Activated CD8-positive, alpha-beta memory T cell treated with anti-CD3 and anti-CD28 coated beads for 1 hour (primary cell): ENCODE measurements at places on chromosomes 2 and 18.

DNA sequence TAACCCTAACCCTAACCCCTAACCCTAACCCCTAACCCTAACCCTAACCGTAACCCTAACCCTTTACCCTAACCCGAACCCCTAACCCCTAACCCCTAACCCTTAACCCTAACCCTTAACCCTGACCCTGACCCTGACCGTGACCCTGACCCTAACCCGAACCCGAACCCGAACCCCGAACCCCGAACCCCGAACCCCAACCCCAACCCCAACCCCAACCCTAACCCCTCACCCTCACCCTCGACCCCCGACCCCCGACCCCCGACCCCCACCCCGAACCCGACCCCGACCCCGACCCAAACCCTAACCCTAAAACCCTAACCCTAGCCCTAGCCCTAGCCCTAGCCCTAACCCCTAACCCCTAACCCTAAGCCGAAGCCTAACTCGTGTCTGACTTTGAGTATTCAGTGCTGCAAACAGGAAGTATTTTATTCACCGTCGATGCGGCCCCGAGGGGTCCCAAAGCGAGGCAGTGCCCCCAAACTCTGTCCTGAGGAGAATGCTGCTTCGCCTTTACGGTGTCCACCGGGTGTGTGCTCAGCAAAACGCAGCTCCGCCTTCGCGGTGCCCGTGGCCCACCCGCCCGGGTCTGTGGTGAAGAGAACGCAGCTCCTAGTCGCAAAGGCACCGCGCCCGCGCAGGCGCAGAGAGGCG is 36.0 kb downstream of the FAM110C start:
- DNase-seq: no peak

DNA sequence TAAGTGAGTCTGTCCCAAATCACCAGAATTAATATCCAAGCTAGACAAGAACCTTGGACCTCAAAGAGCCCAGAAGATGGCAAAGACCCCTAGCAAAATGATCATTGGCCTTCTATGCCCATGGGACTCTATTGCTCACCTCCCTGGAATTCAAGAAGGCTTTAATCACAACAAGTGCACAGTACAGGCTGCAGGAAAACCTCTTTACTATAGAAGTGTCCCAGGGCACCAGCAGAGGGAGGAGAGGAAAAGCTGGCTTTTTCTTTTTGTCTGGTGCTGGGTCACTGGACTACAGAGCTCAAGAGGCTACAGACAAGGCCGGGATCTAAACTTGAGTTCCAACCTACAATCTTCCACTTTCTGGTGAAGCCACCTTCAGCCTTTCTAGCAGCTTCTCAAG is 88.3 kb upstream of the PPP1CB start:
- no peak for DNase-seq

DNA sequence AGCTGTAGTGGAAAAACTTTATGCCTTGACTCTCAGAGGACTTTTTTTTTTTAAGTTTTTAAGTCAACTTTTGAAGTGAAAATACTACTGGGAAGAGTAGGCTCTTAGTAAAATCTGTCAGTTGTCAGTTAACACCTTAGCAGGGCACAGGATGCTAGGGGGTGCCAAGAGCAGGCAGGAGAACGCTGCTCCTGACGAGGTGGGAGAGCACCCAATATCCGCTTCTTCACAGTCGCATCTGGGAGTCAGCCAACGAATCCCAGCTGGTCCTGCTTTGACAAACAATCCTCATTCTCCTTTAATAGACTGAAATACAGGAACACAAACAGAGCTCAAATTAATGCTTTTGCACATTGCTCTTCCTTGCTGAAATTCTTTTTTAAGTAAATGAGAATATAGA is 709.5 kb upstream of the ACVR2A start:
- DNase-seq: no peak

GRCh38 chr2:230016844-230017243 is 51.9 kb downstream of the SLC16A14 start:
- DNase-seq: no peak

DNA sequence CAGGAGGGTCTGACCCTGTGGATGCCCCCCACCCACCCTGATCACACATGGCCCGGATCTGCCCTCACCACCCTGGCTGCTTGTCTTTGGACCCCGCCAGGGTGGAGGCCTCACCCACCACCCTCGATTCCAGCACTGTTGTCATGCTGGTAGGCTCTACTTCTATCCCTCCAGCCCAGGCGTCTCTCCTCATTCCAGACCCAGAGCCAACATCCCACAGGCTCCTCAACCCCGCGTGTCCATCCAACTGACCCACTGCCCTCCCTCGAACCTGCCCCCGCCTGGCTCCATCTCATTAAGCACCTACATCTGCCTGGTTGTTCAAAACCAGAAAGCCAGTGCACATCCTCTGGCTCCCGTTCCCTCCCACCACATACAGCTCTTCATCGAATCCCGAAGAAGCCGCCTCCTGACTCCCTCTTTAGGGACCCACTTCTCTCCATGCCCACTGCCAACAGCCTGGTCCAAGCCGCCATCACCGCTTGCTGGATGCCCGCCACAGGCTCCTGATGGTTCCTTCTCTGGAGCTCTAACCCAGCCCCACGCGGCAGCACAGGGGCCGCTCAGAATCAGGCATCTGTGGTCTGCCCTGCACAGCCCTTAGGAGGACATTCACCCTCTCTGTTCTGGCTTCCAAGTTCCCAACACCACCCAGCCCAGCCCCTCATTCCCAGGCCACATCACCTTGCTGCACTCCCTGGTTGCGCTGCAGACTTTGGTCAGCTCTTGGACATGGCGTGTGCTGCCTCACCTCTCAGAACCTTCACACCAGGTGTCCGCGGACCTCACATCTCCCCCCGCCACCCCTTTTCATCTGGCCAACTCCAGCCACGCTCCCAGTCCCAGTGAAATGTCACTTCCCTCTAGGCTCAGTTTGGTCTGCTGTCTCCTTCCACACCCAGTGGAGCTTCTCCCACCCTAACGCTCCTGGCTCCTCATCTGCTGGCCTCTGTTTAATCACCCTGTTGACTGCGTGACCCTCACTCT is 43.0 kb downstream of the EMX1 start:
- no peak for DNase-seq

DNA sequence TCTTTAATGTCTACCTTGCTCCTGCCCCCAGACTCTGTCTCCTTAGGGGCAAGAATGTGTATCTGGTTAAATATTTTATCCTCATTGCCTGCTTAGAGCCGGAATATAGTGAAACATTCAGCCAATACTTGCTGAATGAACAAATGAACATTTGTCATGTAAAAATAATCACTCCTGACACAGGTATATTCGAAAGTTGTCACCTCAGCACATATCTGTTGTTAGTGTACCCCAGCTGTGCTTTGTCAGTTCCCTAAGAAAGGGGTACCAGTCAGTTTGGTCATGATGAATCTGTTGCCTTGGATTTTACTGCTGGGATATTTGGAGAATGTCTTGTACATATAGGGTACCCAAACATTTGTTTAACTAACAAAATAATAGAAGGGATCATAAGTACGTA is 77.0 kb upstream of the PROKR1 start:
- DNase-seq: no peak

- no peak for DNase-seq
Measured at GRCh38 chr2:127670055-127670956, 5.0 kb downstream of the LIMS2 start.

GRCh38 chr2:7670905-7671641 is 753.9 kb downstream of the RNF144A start:
- no peak for DNase-seq

GRCh38 chr2:30729031-30729430 is 78.2 kb downstream of the CAPN13 start:
- no peak for DNase-seq

- DNase-seq: no peak
Measured at GRCh38 chr18:37565977-37566478, 430 bp upstream of the CELF4 start.

DNA sequence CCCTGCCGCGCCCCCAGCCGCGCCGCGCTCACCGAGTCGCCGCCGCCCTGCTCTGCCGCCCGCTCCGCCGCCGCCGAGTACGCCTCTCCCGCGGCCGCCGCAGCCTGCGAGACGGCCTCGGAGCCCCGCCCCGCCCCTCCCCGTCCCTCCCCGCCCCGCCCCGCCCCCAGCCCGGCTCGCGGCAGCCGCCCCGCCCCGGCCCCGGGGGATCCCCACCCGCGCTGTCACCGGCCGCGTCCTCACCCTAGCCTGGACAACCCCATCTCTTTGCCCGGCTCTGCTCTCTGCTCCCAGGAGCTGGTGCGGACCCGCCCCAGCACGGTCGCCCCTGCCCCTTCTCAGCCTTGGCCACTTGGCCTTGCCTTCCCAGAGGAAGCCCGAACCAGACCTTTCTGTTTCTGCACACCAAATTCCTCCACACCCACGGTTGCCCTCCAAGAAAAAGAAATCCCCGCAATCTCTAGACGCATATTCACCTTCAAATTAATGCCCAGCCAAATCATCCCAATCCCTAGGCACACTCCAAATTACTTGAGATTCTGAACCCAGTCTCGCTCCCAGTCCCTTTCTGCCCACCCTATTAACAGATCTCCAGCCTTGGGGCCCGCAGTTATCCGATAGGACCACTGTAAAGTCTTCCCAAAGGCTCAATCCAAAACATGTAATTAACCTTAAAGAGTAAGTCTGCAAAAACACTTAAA is at the start of gene CYRIA:
TSS of gene CYRIA (minus strand) at position 87 of the 701 bp plus-strand sequence. CDS start 77,715 bp downstream, outside the sequence.
- no peak for DNase-seq

DNA sequence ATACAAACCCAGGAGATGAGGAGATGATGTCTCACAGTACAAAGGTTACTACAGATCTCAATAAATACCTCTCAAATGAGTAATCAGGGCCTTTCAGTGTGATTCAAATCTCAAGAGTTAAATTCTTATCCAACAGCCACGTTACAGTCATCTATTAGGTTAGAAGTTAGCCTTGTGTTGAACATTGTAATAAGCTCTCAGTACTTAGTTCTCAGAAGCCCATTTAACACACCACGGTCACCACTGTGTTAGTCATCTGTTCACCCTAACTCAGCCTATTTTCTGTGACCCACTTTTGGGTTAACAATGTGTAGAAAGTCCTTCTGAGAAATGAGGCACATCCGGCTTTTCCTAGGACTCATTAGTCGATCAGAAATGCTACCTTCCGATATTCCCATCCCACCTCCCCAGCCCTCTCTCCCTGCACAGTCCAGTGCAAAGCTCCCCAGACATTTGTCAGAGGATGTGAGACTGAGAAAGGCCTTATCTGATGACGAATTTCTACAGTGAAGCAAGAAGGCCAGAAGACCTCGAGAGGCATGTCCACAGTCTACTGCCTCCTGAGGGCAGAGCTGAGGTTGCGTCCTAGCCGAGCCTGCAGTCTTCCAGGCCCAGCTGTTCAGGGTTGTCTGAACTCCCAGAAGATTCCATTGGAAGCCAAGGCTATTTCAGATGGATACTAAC is 92.6 kb downstream of the ACTR2 start:
- no peak for DNase-seq

- DNase-seq: no peak
Measured at GRCh38 chr2:120992791-120993555, 257.3 kb downstream of the GLI2 start.

GRCh38 chr2:241110607-241111439 is 8.7 kb upstream of the MTERF4 start:
- DNase-seq: no peak

DNA sequence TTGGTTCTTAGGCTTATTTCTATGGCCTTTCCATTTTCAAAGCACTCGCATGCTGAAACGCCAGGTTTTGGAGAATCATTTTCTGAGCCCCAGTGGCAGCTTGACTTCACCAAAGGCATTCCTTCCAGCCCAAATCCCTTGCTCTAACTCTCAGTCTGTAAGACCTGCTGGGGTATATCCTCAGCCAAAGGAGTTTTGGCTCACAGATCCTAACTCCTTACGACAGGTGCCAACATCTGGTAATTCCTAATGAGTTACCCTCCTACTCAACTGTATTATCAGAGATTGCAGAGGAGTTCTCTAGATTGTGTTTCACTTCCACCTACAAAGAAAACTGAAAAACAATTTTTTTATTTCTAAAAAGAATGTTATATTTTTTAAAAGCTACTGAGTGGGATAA is 79.0 kb upstream of the RAB27B start:
- no peak for DNase-seq

GRCh38 chr2:19120941-19121750 is 237.3 kb downstream of the OSR1 start:
- DNase-seq: no peak

- no peak for DNase-seq
Measured at GRCh38 chr2:46983065-46983801, 67.6 kb upstream of the MCFD2 start.

DNA sequence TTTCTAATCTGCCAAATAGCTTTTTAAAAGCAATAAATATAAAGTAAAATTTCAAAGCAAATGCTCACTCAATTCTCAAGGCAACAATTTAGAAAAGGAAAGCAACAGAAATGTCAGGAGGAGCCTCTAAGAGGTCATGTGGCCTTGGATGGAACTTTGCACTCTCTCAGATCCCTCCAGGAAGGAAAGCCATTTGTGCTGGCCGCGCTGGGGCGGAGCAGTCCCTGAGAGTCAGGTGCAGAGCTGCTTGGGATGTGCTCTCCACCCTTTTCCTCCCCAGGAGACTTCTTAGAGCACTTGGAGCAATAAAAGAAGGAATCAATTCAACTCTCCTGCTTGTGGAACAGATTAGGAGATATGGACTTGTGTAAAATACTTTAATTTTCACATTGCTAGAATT is 379.8 kb upstream of the LINC00305 start:
- no peak for DNase-seq

GRCh38 chr2:10095175-10095574 is 15.0 kb upstream of the CYS1 start:
- no peak for DNase-seq

GRCh38 chr2:204971206-204971907 is 426.1 kb downstream of the PARD3B start:
- DNase-seq: no peak

- DNase-seq: no peak
Measured at GRCh38 chr2:203858176-203858575, 9.4 kb upstream of the CTLA4 start.

DNA sequence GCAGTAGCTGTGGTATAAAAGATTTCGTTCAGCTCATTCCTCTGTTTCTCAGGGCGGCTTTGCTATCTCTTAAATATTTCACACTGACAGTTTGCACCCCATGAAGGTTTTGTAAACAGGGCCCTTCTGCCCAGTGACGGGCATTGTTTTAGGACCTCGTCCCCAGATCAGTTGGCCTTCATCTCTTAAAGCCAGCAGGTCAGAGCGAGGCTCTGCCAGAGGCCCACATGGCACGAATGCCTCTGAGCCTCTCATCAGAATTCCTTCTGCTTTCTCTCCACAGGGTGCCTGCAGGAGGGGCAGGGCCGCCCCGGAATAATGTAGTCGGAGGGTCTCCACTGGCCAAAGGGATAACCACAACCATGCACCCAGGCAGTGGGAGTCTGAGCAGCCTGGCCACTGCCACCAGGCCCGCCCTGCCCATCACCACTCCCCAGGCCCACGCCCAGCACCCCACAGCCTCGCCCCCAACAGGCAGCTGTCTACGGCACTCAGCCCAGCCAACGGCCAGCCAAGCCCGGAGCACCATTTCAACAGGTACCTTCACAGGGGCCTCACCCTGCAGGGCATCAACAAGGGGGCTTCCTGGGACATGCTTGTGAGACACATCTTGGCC is 177.0 kb downstream of the SEPTIN10 start:
- DNase-seq: no peak

DNA sequence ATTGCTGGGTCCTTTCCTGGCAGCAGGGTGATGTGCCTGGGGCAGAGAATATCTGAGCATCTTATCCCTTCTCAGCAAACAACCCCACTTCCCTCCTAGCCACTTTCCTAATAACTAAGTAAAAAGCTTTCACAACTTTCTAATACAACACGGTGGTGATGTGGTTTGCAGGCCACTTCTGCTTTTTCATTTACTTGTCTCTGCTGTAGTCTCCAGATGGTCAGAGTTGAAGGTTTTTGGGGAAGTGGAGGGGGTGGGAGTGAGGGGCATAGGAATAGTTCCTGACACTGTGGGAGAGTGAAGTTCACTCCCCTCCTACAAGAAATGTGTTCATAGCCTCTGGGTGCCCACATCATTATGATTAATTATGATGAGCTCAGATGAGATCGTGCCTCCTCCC is 11.6 kb downstream of the OXER1 start:
- no peak for DNase-seq
